ENCODE measurements at places on chromosomes 3 and 15.

- no peak for DNase-seq
These were observed 35.3 kb downstream of the ZPLD1 start for GRCh38 chr3:102470066-102470465.

GRCh38 chr15:93088981-93089726 is at the start of gene RGMA:
TSS of gene RGMA (minus strand) at chr15:93089211. CDS start at chr15:93088932, 279 bp downstream.
- peak; percentile 85 for DNase-seq

GRCh38 chr3:59752925-59753324 is 703.1 kb upstream of the CFAP20DC start:
- no peak for DNase-seq

GRCh38 chr15:34808016-34808415 is 12.7 kb upstream of the ACTC1 start:
- DNase-seq, result no peak

DNA sequence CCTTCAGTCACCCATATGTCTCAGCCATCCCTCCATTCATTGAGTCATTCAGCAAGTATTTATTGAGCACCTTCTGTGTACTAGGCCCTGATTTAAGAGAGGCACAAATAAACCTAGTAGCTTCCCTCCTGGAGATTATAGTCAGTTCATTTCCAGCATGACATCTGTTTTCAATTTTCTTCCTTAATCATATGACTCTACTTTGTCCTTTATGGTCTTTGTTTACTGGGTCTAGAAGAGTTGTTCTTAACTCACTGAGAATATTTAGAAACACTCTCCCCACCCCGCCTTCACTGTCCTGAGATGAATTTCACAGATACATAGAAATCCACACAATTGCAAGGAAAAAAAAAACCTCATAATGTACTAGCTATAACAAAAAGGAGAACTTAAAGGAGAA is 44.8 kb upstream of the ADAMTS9 start:
- DNase-seq, result no peak

DNA sequence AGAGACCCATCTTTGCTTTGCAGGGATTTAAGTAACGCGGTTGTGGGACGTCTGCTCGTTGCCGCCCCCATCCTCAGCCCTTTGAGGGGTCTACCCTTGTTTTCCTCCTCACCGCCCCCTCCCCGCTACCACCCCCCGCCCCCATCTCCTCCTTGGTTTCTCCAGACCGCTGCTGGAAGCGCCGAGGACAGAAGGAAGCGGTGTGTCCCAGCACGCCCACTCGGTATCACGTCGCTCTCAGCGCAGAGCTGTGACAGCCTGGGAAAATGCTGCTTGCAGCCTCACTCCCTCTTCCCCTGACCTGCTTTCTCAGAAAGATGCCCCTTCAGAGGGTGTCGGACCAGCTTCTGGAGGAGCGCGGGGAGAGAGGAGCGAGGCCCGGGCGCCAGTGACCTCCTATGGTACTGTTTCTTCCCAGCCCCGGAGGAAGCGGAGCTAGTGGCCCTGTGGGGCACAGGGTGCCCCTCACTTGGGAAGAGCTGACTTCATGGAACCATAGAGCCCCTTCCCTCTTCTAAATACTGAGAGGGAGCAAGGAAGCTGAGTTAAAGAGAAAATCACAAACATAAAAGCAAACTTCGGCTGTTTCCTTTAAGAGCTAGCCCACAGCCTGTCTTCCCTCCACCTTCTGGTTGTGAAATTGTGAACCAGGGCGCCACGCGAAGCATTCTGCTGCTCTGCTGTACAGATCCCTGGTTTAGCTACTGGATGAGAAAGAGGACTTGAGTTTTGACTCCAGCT is 698 bp downstream of the IL1RAP start:
- no peak for DNase-seq

GRCh38 chr15:49742381-49742780 is 121.5 kb downstream of the DTWD1 start:
- no peak for DNase-seq

- no peak for DNase-seq
These were observed 1.3 kb downstream of the SLC27A2 start for GRCh38 chr15:50183112-50183794.

DNA sequence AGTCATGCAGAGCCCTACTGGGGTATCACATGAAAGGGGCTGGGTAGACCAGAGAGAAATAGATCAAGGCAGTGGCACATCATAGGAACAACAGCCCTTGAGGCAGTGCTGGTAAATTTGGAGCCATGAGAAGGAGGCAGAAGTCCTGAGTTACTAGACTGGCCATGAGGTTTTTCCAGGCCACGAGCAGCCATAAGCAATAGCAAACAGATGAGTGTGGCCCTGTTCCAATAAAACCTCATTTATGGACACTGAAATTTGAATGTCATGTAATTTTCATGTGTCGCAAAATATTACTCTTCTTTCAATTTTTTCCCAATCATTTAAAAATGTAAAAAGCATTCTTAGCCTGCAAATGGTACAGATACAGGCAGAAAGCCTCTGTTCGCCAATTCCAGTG is 28.1 kb upstream of the LRRN1 start:
- peak; percentile 25 for DNase-seq

GRCh38 chr15:90956274-90957030 is 1.8 kb downstream of the RCCD1 start:
- DNase-seq, result peak; percentile 70

DNA sequence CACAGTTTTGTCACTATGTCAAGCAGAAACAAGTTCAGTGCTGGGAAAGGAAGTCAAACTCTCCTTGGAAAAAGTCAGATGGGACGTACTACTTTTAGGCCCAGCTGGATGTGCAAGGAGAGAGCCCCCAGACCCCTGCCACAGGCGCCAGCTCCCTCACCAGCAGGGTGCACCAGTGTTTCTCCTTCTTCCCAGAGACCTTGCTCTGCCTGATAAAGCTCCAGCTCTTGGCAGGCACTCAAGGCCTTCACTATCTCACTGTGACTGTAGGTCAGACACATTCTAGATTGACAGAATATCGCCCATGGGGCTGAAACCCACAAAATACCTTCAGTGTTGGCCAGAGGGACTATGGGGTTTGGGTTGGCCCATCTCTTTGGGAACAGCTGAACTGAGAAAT is 54.8 kb upstream of the CHRNB4 start:
- no peak for DNase-seq

GRCh38 chr3:78258798-78259197 is 1218.9 kb downstream of the ROBO2 start:
- DNase-seq, result no peak

DNA sequence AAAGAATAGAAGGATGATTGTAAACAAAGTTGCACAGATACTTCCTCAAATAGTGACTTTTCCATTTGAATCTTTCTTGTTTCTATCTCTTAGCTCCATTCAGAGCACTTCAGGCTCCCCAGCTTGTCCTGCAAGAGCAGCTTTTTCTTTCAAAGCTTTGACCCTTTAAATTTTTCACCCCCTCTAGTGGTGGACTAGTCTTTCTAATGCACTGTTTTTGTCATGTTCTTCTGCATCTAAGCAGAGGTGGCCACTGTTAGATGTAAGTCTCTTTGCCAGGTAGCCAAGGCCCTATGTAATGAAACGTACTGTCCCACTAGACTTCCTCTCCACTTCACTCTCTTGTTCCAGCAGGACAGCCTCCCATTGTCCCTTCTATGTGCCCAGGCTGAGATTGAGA is 74.0 kb upstream of the MANF start:
- no peak for DNase-seq

DNA sequence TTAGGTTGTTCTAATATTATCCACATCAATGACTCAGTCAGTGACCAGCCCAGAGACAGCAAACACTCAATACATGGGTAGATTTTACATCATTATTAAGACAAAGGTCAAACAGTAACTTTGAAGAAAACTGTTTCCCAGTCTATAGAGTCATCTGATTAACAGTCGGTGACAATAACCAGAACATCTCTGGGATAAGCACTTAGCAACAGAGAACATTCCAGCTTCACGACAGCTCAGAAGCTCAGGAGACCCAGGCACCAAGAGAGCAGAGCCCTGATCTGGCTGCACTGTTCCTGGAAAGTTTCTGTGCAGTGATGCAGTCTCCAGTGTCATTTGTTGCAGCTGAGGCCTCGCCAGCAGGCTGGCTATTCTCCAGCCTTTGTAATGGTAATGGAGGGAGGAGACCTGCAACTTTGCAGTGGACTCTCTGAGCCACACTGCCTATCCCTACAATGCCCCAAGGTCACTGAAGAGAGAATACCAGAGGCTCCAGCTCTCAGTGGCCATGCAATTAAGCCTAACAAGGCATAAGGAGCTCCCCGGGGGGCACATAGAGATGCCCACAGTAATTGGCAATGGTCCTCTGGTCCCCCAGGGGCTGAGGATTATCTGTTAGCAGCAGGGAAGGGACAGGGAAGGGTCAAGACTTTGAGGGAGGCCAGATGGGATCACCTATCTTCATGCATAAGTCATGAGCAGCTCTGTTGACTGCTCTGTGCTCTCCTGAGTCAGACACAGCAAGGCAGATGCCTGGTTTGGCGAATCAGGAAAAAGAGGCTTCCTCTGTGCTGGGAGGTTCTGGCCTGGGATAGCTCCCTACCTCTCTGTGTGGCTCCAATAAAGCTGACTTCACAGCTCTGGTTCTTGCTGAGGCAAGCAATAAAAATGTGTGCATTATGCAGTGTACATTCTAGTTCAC is 163.6 kb downstream of the CTNNB1 start:
- no peak for DNase-seq

GRCh38 chr15:26682598-26683164 is 90.2 kb downstream of the GABRB3 start:
- no peak for DNase-seq

GRCh38 chr3:34109846-34110245 is 311.4 kb downstream of the PDCD6IP start:
- peak; percentile 13 for DNase-seq

DNA sequence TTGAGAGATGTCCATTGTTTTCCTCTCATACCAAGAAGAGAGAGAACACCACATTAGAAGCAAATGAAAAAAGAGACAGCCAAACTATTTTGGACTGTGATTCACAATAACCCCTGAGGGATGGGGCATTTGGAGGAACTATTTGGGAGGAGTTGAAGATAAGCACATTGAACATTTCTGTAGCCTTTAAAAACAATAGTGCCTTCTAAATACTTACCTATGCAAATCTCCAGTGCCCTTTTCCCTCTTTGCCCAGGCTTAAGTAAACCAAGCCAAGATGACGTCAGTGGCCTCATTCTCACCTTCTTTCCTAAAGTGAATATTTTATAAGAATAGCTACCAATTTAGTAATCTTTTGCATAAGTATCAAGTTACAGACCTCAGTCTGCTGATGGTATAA is 89.7 kb upstream of the COL8A1 start:
- DNase-seq, result no peak

DNA sequence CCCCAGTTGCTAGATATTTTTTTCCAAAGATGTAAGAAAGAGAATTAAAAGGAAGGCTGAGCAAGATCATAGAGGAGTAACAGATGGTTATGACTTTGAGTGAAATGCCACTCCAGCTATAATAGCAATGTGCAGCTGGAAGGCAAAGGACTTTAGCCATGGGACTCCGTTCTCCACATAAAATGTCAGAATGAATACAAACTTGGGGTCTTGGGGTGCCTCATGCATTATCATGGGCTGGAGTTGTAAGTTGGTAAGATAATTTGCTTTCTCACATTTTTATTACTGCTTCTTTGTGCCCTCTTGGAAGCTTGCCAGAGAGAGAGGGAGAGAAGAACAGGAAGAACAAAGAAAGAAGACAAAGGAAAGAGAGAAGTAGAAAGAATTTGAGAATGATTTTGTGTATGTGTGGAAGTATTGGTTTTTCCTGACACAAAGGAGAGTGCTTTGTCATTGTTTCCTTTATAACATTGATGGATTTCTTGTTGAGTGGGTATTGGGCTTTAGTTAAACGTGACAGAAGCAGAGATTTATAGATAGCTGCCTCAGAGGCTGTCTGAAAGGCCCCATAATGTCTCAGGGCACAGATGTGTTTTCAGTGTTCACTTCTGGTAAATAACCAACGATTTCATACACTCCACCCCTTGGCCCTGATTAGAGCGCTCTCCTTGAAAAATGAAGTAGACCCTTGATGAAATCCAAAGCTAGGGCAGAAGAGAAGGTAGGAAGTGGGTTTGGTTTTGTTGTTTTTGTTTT is 715.3 kb downstream of the NR2F2 start:
- DNase-seq, result no peak

DNA sequence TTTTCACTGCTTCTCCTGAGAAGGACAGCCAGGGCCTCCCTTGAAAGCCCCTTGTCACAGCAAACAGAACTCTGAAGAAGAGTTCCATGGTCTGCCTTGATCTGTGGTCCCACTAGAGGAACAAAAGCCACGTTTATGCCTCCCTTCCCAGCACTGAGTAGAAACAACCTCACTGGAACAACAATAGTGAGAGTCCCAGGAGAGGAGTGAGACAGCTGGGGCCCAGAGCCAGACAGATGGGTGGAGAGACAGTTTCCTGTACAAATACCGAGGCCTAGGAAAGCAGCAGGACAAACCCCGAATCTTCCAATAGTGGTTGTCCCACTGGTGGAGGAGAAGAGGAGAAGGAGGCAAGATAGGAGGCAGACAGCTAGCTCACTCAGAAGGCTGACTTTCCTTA is 106.1 kb downstream of the WDR76 start:
- DNase-seq, result no peak

- DNase-seq, result peak; percentile 65
These were observed 564.0 kb upstream of the TGFBR2 start for GRCh38 chr3:30042274-30042859.

- DNase-seq, result peak; percentile 84
These were observed 42.0 kb upstream of the ATP10A start for GRCh38 chr15:25905140-25905539.

GRCh38 chr3:161508852-161509477 is 12.4 kb downstream of the OTOL1 start:
- peak; percentile 22 for DNase-seq
